Osteocyte (in vitro differentiated cells): ENCODE measurements at places on chromosomes 1 and 21.

GRCh38 chr1:201214886-201215285 is 24.3 kb downstream of the IGFN1 start:
- no peak for DNase-seq

DNA sequence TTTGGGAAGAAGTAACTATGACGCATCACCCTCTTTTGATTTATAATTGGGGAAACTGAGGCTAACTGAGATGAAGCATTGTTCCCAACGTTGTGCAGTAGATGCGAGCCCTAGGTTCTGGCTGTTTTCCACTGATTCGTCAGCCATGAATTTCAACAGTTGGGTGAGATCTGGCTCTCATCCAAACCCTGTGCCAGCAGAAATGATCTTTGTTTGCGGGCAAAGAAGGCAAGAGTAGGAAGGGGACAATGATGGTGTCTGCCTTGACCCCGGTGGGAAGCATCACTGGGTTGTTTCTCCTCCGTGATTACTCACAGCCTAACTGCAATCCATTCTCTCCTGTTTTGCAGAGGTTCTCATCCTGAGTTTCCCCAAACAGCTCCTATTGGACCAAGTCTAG is 142.3 kb downstream of the MIS18A start:
- DNase-seq, result no peak

GRCh38 chr21:42332557-42333317 is 17.5 kb upstream of the TFF3 start:
- DNase-seq, result peak; percentile 63

DNA sequence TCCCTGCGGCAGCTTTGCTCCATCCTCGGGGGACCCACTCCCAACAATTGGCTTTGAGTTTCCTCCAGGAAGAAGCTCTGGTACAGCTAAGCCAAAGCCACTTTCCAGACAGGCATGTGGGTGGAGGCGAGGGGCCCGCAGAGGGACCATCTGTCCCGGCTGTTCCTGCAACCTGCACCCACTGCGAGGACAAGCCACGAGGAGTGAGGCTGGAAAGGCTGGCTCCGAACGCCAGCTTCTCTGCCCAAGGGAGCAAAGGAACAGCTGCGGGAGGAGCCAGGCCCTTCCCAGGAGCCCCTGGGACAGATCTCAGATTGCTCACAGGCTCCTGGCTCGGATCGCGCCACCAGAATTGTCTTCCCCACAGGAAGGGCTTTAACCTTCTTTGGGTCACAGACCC is 28.3 kb upstream of the PEF1 start:
- no peak for DNase-seq

DNA sequence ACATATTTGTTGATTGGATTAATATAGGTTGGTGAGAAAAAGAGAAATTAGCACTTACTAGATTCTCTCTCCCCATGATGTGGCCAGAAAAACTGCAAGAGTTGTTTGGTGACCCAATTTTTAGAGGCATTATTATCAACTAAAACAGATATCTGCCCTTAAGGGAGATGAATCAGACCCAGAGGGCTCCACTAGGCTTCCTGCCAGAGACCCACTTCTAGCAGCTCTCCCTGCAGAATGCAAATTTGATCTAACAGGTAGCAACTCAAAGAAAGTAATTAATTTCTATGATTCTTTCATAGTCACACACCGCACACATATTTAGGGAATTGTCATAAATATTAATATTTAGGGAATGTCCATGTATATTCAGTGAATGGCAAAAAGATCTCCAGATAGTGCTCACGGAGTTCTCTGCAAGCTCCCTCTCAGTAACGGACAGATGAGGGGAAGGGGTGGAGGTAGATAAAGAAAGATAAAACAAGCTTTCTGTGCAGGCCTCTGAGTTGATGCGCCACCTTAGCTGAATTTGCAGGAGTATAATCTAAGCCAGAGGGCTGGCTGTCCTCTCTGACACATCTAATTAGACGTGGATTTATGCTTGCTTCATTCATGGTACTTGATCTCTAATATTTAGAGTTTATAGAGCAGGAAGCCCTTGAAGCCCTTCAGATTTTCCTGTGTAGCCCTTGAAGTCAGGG is 84.1 kb upstream of the CCDC190 start:
- DNase-seq, result no peak

GRCh38 chr1:78073441-78073840 is 27.7 kb downstream of the GIPC2 start:
- DNase-seq, result no peak

- no peak for DNase-seq
Measured at GRCh38 chr21:33033094-33033951, 7.6 kb downstream of the OLIG2 start.

DNA sequence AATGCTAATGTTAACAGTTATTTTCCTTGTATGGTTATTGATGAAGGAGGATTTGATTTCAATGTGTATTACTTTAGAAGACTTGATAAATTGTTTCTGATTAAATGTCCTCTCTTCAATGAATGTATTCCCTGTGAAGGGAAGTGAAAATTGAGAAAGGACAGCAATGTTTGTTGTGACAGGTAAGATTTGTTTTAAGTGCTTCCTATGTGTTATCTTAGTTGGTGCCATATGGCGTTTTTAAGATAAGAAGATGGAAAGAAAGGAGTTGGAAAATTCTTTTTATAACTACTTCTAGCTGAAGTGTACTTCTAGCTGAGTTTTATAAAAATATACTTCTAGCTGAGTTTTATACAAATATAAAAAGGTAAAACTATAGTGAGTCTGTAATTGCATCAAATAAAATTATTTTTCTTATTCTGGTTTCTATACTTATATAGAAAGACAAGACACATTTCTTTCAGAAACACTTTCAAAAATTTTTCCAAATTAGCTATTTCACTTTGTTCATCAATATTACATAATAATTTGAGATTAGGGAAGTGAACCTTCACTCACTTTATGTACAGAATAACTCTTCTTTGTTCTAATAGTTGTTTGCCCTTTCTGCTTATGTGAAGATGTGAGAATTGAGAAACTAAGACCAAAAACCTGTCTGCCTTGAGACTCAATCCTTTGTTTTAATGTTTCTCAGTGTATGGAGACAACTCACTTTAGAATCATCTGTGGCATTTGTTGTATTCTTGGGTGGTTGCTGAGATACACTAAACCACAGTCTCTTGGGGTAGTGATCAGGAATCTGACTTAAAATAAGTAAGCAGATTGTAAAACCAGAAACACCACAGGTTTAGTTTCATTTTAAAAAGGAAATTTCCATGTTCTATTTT is 382.9 kb upstream of the B3GALT2 start:
- DNase-seq, result no peak

DNA sequence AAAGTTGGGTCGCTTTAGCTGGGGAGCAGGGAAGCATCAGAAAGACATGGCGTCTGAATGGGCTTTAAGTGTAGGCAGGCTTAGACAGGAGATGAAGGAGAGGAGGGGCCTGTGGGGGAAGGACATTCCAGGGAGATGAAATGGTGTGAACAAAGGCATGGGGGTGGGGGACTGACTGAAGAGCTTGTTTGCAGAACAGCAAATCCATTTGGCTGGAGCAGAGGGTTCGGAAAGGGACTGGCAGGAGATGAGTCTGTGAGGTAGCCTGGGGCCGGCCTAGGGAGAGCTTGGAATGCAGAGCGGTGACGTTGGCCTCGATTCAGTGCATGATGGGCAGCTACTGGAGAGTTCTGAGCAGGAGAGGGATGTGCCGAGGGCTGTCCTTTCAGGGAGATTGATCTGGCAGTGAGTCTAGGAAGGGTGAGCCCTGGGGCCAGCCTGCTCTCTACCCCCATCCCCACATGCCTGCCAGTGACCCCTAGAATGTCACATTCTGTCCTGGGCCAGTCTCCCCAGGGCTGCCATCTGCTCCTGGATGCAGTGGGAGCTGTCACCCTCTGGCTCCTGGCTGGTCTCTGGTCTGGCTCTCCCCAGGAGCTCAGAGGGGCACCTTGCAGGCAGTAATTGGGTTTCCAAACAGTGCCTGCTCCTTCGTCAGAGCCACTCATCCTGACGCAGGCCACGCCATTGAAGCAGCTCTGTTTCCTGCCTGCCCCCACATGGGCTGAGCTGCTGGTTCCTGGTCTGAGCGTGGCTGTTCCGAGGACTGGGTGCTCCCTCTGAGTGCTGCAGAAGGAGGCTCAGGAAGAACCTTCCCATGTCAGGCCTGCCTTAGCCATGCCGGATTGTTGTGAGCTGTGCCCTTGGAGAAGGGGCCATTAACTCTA is 22.3 kb upstream of the TMEM222 start:
- DNase-seq, result peak; percentile 95

DNA sequence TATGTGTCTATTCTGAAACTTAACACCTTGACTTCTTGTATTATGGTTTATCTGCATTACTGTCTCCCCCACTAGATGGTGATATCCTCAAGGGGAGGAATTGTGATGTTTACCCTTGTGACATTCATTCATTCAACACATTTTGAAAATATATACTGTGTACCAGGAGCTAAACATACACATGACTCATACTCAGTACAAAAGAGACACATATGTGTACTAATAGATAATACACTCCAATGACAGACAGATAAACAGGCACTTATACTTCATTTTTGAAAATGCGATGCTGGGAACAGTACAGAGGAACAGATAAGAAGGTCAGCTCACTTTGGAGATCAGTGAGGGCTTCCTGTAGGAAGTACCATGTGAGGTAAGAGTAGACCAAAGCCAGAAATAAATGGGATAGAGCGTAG is 8.9 kb upstream of the RAB3GAP2 start:
- DNase-seq, result no peak

GRCh38 chr1:231162297-231162969 is 575 bp downstream of the TRIM67 start:
- no peak for DNase-seq

- DNase-seq, result no peak
Measured at GRCh38 chr21:45176141-45176540, 101.8 kb downstream of the ADARB1 start.

GRCh38 chr1:234662148-234662547 is 52.2 kb upstream of the IRF2BP2 start:
- no peak for DNase-seq

GRCh38 chr1:17551755-17552234 is 12.3 kb downstream of the ARHGEF10L start:
- DNase-seq, result no peak

GRCh38 chr21:15718711-15719110 is 11.1 kb upstream of the USP25 start:
- no peak for DNase-seq

- DNase-seq, result no peak
Measured at GRCh38 chr21:41765420-41765821, 1.4 kb downstream of the RIPK4 start.

DNA sequence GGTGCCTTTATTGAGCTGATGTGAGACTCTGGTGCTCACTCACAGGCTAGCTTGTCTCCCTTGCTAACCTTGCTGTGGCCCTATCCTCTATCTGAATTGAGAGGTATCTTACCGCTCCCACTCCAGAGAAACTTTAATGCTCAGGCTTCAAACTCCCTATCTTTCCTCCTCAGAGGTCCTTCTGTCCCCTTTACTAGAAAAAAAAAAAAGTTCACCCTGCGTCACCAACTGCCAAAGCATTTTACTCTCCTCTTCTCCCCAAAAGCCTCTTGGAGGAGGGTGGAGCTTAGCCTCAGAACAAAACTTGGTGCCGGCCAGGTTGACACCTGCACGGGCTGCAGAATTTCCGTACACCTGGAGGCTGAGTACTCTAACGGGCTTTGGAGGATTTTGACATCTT is 55.1 kb downstream of the ATP2B4 start:
- no peak for DNase-seq

- no peak for DNase-seq
Measured at GRCh38 chr1:236397173-236397759, 3.2 kb downstream of the EDARADD start.

DNA sequence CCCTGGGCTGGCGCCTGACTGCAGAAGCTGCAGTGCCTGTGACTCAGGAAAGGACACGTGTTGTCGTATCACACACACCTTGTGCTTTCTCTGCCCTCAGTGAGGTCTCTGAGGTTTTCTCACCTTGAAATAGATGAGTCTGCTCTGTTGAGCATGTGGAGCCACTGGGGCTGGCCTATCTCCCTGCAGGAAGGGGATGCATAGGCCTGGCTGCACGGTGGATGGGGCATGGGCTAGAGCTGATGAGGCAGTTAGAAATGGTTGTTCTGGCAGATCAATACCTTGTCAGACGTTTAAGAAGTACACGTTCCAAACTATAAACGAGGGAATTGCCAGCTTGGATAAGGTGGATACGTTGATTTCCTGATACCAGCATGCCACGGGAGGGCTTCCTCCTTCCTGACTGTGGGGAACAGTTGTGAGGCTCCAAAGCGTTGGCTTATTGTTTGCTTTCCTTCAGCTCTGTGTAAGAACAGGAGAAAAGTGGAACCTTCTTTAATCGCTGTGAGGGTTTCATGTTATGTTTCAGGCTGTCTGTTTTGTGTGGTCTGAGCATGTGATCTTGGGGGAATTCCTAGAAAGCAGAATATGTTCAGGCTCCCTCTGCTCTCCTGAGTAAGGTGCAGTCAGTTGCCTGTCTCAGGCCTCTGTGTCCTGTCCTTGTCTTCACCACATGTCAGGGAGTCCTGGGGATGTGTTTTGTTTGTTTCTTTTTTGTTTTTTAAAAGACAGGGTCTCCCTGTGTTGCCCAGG is 44.8 kb downstream of the PCNT start:
- no peak for DNase-seq

- no peak for DNase-seq
Measured at GRCh38 chr1:9586147-9586766, 2.5 kb upstream of the TMEM201 start.

GRCh38 chr1:51927029-51927428 is 48.5 kb upstream of the NRDC start:
- DNase-seq, result no peak

DNA sequence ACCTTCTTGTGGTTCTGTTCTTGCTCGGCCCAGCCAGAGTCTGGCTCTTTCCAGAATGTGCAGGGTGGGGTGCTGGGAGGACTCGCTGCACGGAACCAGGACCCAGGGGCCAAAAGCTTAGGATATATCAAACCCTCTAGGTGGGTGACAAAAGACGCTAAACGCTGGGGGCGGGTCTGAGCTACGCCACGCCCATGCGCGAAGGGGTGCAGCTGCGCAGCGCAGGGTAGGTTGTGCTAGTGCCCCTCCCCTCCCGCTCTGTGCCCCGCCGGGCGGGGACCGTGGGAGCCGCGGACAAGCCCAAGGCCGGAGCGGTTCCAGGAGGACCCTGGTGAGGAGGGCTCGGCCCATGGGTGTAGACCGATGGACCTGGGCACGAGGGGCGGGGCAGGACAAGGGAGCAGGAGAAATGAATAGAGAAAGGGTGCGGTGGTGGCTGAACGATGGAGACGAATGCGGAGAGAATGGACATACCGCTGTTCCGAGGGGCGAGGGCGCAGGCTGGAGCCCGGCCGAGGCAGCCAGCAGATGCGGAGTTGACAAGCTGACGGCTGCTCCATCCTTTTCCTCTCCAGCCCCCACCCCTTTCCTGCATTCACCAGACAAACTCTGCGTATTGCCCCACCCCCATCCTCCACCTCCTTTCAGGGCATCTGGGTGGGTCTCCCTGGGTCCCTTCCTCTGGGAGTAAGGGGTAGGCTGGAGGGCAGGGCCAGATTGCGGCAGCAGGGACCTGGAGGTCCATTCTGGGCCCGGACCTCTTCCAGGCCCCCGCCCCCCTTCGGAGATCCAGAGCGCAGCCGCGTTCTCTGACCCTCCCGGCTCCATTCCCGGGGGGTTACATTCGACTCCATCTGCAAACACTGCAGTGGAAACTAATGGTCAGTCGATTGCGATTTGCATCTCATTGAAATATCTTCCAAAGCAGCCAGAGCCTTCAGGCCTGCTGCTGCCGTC is at the start of gene RUSC1:
Gene RUSC1 (plus strand): TSS at position 234 of the 957 bp plus-strand sequence. CDS start 880 bp downstream, outside the sequence.
- DNase-seq, result no peak
